Kidney (tissue), 22 donors: ENCODE measurements at places on chromosomes 12 and 14. TPM values are rescaled to one million over a fixed set of nuclear protein-coding genes. Genes with fewer than 3 reads are reported as not detected.

Gene PRPF39
- 15.4 TPM for polyA plus RNA-seq

- no peak for DNase-seq
Measured at GRCh38 chr12:116980083-116980482, 69.3 kb downstream of the FBXW8 start.

Gene ACSM4
- not detected for polyA plus RNA-seq

Gene OR2AP1
- polyA plus RNA-seq: not detected

DNA sequence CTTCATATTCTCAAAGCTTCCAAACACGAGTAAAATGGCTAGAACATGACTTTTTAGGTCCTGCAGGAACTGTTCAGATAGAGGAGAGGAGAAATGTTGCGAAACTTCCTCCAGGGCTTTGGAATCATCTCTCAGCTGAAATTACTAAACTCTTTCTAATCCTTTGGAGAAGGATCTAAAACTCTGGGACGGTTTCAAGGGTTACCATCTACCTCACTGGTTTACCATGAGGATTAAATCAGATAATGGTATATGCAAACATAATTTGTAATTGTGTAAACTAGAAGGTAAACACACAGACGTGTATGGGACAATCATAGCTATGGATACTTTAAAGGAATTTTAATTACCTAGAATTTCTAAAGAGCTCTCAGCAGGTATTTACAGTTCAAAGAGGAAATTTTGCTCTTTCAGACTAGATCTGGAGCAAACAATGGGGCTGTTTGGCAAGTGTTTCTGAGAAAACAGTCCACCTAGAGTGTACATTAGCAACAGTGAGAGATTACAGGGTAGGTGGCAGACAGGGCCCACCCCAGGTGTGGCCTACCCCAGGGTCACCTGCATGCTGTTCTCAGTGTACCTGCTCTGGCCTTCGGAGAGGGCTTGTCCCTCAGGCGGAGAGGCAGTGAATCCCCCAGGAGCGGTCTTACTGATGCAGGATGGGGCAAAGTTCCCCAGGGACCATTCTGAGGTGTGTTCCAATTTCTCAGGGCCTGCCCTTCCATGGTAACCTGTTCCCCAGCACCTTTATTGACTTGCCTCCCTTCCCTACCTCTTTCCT lies 124.7 kb upstream of the MAX start:
- no peak for DNase-seq

Gene TMEM119
- polyA plus RNA-seq: 4.1 TPM

DNA sequence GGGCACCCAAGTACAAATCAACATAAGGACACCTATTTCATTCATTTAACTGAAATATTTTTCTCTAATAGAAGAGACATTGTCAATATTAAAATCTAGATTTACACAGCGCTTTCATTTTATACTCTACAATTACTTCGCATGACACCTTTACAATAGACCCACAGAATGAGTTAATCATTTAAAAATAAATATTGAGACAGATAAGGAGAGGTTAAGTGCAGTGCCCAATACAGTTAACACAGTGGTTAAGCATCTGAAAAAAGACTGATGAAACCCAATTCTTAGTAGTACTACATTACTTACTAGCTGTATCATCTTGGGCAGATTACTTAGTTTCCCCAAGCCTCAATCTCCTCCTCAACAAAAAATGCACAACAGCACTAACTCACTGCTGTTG lies 116.2 kb downstream of the DENND5B start:
- no peak for DNase-seq

DNA sequence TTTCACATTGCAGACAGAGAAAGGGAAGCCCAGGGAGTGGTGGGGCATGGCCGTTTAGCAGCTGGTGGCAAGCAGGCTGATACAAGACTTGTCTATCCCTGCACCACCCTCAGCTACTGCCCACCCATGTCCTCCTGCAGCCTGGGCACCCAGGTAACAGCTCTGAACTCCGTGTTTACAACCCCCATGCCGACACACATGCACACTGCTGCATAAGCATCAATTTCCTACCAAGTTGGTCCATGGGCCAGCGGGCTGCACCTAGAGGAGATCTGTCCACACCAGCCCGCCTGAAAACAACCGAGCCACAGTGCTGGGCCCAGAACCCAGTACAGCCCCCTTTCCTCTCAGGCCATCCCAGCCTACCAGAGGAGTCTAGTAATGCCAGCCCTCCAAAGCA lies 75.9 kb upstream of the C14orf180 start:
- DNase-seq: no peak

Gene TSHR
- not detected for polyA plus RNA-seq

DNA sequence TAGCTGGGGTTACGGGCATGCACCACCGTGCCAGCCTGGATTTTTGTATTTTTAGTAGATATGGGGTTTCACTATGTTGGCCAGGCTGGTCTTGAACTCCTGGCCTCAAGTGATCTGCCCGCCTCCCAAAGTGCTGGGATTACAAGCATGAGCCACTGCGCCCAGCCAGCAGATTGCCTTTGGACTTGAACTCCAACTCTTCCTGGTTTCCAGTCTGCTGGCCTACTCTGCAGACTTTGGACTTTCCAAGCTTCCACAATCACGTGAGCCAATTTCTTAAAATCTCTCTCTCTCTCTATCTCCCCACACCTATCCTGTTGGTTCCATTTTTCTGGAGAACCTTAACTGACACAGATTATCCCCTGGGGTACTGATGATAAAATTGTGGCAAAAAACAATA lies 55.0 kb downstream of the EMP1 start:
- DNase-seq: no peak

Gene SERPINA5
- polyA plus RNA-seq: 522 TPM

Gene VWF
- 9.6 TPM for polyA plus RNA-seq

DNA sequence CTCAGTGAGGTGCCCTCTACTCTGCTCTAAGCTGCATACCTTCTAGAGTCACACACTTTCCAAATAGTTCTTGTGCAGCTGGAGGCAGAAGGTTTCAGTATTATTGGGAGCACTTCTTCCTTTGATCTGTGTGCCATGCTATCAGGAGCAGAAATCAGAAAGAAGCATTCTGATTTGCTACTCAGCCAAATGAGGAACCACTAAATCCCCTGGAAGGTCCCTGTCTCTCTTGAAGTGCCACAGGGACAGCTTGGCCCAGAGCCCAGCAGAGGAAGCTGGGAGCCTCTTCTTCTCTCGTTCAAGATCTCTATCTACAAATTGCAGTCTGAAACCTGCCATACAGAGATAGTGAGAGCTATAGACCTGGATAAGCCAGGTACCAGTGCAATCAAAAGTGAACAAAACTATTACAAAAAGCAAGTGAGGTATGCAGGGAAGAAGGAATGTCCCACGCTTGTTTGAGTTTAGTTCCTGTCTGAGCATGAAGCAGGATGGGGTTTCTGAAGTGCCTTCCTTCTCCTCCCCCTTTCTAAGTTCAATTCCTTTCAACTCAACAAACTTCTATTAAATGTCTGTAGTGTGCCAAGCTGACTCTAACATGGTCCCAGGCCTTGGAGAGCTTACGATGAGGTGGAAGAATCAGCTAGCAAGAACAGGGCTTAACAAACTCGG lies 100.9 kb upstream of the PARP11 start:
- no peak for DNase-seq
